ENCODE measurements at places on chromosomes 7 and 10.
A peak's percentile ranks its signal among the peaks of the same experiment; 100 is the strongest.

DNA sequence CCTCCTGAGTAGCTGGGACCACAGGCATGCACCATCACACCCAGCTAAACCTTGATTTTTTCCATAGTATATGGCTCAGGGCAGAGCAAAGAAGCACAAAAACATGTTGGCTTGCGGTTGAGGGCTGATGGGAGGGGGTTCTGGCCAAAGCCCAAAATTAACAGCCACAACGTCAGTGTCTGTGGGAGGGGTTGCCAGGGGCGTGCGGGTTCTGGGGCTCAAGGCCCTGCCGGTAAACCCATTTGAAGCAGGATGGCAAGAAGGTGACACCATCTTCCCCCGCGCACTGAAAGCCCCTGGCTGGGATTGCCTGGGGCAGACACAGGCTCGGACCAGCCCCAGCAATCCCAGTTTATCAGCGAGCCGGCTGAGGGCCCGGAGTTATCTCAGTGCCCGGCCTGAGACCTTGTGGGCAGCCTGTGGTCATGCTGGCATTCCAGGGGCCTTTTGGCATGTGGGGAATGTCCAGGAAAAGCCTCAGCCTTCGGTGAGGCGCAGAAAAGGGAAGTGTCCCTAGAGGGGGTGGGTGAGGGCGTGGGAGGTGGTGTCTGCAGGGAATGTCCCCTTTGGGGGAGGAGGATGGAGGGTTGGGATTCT lies 167.7 kb upstream of the TNRC18 start:
- no peak for DNase-seq

DNA sequence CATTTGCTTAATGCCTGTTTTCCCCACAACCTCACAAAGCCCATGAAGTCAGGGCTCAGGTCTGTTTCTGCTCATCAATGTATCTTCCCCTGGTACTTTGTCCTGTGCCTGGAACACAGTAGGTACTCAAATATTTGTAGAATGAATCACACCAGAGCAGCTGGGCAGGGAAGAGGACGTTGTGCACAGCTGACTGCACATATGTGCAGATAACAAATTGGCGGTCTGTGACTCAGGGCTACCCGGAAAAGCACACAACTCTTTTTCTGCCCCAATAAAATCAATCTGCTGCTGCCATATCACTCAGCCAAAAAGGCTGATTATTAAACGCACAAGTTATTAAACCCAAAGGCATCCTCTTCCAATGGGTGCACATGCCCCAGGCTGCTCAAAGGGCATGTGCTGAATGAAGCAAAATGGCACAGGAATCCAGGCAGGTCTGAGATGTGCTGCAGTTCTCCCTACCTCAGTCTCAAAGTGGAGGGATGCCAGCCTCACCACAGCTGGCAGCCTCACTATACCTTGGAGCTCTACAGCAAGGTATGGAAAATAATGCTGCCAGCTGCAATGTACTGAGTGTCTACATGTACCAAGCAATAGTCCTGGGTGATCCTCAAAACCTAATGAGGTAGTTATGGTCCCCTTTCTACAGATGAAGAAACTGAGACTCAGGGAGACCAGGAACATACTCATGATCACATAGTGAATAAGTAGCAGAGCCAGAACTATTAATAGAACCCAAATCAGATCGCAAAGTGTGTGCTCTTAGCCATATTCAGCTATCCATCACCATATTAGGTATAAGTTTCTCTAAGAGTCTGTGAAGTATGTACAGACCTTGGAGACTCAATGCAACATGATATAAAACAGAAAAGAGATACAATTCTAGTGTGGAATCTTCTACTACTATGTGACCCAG lies 43.4 kb downstream of the SORBS1 start:
- no peak for DNase-seq

GRCh38 chr7:98322331-98323270 lies 41.1 kb downstream of the BRI3 start:
- DNase-seq = no peak

GRCh38 chr7:135976312-135977006 lies 700 bp downstream of the MTPN start:
- peak; percentile 55 for DNase-seq

GRCh38 chr7:12715372-12716133 lies 28.1 kb downstream of the ARL4A start:
- peak; percentile 56 for DNase-seq

GRCh38 chr10:72107325-72108003 lies 19.1 kb upstream of the SPOCK2 start:
- no peak for DNase-seq

- no peak for DNase-seq
Observed at GRCh38 chr7:146736446-146737190, 620.0 kb downstream of the CNTNAP2 start.

GRCh38 chr10:127262606-127263005 lies 66.2 kb upstream of the INSYN2A start:
- DNase-seq = no peak

GRCh38 chr7:28498636-28499035 lies 86.3 kb downstream of the CREB5 start:
- DNase-seq = no peak

- no peak for DNase-seq
Observed at GRCh38 chr10:5611899-5612680, 54.3 kb downstream of the ASB13 start.

DNA sequence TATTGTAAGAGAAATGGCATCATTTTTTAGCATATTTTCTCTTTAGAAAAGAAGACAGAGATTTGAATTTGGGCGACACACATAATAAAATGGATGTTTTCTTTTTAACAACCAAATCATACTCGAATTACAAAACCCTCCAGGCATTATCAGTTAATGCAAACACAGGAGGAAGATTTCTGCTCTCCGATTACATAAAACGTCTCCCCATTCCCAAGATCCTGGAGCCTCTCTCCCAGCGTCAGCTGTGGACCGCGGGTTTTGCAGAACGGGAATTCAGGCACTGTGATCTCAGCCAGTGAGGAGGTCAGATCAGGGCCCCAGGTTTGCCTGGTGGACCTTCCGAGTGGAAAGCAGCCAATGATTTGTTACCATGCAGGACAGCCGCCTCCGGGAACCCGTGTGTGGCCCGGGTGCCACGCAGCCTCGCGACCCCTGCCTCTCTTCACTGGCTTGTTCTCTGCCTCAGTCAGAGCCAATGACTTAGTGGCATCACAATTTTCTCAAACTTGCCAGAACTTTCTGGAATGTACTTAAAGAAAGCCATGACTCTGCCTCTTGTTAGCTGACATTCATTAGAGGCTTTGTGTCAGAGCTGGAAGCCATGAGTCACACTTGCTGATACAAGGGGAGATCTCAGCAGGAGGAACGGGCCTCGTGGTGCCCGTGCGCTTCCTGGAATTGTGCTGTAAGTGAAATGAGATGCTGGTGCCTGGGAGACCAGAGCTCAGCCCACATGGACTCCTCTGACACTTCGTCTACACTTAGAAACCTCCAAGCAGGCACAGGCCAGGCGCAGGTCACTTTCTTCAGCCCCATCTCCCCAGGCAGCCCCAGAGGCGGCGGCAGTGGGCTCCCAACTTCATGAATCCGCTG lies 246.1 kb downstream of the KLF6 start:
- peak; percentile 42 for DNase-seq

DNA sequence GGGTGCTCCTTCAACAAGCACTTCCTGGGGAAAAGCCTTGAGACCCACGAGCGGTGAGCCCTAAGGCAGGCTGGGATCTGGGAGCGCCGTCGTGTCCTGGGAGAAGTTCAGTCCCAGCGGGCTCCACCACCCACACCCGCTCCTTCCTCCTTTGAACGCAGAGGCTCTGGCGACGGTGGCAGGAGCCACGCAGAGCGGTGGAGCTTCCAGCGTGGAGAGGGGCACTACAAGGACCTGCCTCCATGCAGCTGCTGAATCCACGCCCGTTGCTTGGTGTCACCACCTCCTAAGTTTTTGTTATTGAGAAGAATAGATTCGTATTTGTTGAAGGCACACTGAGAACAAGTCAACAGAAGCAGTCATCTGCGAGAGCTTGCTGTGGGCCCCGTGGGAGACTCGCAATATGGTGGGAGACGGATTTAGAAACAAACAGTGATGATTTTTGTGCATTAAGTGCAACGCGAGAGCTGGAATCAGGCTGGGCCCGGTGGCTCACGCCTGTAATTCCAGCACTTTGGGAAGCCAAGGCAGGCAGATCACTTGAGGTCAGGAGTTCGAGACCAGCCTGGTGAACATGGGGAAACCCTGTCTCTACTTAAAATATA lies 60.1 kb upstream of the SDK1 start:
- no peak for DNase-seq

GRCh38 chr7:44966731-44967538 lies 11.9 kb downstream of the MYO1G start:
- DNase-seq = no peak

DNA sequence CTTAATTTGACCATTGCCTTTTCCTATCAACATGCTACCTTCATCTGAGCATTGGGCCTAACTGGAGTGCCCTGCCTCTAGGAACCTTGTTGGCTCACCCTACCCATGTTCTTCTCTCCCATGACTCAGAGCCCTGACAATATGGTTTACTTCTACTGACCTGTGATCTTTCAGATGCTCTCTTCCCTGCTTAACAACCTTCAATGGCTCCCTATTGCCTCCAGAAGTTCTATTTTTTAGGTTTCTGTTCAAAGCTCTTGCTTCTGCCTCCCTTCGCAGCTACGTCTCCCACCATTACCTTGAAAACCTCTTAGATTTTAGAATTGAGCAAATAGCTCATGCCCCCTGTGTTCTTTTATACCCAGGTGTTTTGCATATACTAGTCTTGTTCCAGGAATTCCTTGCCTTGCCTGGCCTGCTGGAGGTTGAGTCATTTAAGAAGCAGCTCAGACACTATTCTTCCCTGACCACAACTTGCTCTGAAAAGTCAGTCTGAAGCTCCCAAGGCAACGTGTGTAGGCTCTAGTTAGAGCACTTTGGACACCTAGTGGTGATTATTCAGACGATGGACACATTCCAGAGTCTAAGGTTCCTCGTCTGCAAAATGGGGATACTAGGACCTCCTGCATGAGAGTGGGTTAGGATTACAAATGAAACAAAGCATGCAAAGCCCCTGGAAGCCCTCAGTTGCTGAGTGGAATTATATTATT lies 64.4 kb upstream of the EMX2 start:
- no peak for DNase-seq

DNA sequence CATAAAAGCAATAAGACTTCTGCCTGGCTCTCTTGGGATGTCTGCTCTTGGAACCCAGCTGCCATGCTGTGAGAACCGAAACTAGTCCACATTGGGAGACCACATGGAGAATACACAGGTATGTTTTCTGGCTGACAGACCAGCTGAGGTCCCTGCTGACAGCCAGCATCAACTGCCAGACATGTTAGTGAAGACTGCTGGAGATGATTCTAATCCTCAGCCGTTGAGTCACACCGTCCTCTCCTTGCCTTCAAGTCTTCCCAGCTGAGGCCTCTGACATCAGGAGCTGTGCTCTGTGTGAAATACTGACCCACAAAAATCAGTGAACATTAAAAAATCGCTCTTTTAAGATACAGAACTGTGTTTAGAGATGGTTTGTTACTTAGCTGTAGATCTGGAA lies 36.9 kb upstream of the AGR2 start:
- DNase-seq = no peak

DNA sequence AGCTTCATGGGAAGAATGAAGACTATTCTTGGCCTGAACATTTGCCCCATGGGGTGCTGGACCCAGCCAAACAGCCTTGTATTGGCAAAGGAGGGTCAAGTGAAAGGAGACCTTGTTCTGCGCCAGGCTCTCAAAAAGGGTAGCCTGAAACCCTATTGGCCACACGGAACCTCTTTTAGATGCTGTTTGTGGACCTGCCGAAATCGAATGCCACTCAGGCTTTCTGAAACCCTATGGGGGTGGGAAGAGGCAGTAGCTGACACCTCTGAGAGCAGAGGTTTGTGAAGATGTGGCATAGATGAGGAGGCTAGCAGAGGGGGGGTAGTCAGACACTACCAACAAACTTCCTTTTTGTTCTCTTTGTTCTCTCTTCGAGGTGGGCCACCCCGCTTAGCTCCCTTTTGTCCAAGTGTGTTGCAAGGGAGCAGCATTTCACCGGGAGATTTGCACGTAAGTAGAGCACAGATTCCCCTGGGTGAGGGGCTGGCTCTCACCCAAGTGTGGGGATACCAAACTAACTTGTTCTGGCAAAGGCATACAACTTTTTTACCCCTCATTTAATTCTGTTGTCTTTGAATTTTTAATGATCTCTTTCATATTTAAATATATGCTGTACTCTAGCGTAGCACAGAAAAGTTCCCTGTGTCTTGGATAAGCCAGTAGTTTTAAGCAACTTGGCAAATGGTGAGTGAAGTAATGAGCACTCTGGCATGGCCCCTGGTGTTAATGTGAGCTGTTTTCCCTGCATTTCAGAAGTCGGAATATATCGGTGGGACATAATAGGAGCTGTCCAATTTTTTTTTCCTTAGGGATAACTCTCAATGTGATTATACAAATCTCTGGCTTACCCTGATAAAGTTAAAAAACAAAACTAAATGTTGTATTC lies 107.7 kb downstream of the SEPTIN7 start:
- no peak for DNase-seq

DNA sequence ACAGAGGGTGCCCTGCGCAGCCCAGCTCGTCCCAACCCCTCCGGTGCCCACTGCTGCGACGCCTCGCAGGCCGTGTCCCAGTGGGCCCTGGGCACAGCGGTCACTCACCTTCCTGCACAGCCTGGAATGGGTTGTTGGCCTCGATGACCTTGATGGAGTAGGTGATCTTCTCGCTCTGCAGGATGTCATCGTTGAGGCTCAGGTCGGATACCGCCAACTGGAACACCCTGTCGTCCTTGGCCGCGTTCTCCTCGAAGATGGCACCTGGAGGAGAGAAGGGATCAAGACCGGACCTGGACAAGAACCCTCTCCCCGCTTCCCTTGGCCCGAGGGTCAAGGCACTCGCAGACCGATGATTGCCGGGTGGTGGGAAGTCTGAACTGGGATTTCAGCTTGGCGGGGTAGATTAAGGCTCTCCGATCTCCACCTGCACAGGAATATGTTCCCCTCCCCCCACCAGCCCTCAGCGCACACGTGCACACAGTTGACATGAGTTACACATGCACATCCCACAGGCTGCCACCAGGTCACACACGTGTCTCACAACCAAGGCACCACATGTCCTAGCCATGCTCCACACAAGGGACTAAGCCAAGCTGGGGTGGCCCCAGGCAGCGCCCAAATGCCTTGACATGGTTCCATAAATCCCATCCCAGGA lies 2.6 kb downstream of the GRID1 start:
- no peak for DNase-seq

DNA sequence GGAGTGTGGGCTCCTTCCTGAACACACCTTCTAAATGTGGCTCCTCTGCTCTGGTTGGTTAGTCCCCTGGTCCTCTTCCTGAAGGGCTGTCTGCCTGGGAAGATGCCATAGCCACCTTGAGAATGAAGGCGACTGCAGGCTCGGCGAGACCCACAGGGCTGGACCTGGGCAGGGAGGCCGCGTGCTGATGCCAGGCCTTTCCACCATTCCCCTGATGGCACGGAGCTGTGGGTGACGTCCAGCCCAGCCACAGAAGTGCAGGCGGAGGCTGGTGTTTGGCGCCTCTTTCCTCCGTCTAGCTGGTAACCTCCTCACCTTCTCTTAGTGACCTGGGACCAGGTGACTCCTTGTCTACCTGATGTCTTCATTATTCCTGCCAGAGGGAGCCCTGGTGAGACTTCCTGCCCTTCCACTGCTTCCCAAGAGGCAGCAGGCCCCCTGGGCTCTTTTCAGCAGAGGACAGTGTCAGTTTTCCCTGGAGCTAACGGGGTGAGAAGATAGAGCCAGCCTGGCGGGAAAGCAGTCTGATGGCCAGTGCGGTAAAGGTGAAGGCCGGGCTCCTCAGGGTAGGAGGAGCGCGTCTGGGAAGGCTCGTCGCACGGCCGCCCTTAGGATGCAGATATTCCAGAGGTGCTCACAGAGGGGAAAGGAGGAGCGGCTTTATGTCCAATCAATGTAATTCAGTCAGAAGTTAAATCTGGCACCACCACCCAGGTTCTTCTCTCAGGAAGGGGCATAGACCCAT lies 34.9 kb downstream of the GBX1 start:
- DNase-seq = no peak

- no peak for DNase-seq
Observed at GRCh38 chr7:148408307-148408706, 182.3 kb upstream of the C7orf33 start.
